ENCODE measurements at places on chromosomes 4 and X. TPM values are rescaled to one million over a fixed set of nuclear protein-coding genes. Genes with fewer than 3 reads are reported as not detected.

Gene NDST4
- not detected for total RNA-seq

Gene OCIAD1
- 78.8 TPM for total RNA-seq

Gene MAP3K15
- total RNA-seq, result not detected

Gene CNKSR2
- 3.6 TPM for total RNA-seq

Gene CNGA1
- not detected for total RNA-seq

Gene VEGFC
- total RNA-seq, result 1.8 TPM

Gene GNPDA2
- total RNA-seq, result 7.6 TPM

Gene CENPVL2
- not detected for total RNA-seq

Gene CXCL5
- total RNA-seq, result 0.25 TPM

Gene TCEAL6
- total RNA-seq, result not detected

Gene STPG2
- 0.17 TPM for total RNA-seq

Gene SOWAHD
- total RNA-seq, result 0.65 TPM

Gene SERTM2
- total RNA-seq, result not detected

Gene PDZD4
- total RNA-seq, result 45.6 TPM

Gene EGFL6
- not detected for total RNA-seq

Gene POF1B
- 0.85 TPM for total RNA-seq

Gene CFP
- total RNA-seq, result 17.7 TPM

Gene ELMOD2
- total RNA-seq, result 12.9 TPM

Gene FOXR2
- not detected for total RNA-seq

Gene TKTL2
- 0.10 TPM for total RNA-seq

Gene MAGEE1
- total RNA-seq, result 9.1 TPM

Gene VBP1
- total RNA-seq, result 21.0 TPM

Gene GUCY1A1
- 14.1 TPM for total RNA-seq

Gene EXOC1L
- total RNA-seq, result not detected

Gene SYTL4
- 8.2 TPM for total RNA-seq

Gene CTAG1B
- total RNA-seq, result not detected

Gene GPM6B
- not detected for total RNA-seq

Gene XK
- total RNA-seq, result 0.32 TPM

Gene HS3ST1
- not detected for total RNA-seq

Gene XAGE2
- total RNA-seq, result not detected

Gene DUSP21
- not detected for total RNA-seq

Gene UGT2A3
- not detected for total RNA-seq

Gene CTAG1A
- not detected for total RNA-seq

Gene GAGE10
- not detected for total RNA-seq

Gene GPRASP1
- 38.9 TPM for total RNA-seq

Gene TMEM271
- total RNA-seq, result not detected

Gene TLR3
- 0.55 TPM for total RNA-seq

Gene ADGRA3
- total RNA-seq, result 0.35 TPM

Gene NR0B1
- not detected for total RNA-seq

Gene JAKMIP1
- 8.5 TPM for total RNA-seq
